Stomach (tissue), 19 donors: ENCODE measurements at places on chromosomes 13 and 19. TPM values are rescaled to one million over a fixed set of nuclear protein-coding genes. Genes with fewer than 3 reads are reported as not detected.

BST2 gene
- 32.7 TPM for total RNA-seq

PCDH8 gene
- total RNA-seq, result not detected

NPAS1 gene
- total RNA-seq, result 2.3 TPM

LILRB2 gene
- not detected for total RNA-seq

RASL11A gene
- total RNA-seq, result 9.4 TPM

OR10H2 gene
- not detected for total RNA-seq

HSH2D gene
- total RNA-seq, result 13.5 TPM

ZNF772 gene
- total RNA-seq, result 8.5 TPM

LIG1 gene
- total RNA-seq, result 16.0 TPM

COMP gene
- total RNA-seq, result not detected

MISP gene
- total RNA-seq, result 29.6 TPM

ZNF554 gene
- total RNA-seq, result 15.9 TPM

VSTM1 gene
- not detected for total RNA-seq

ATF5 gene
- 5.8 TPM for total RNA-seq

MAMSTR gene
- 0.55 TPM for total RNA-seq

POU2F2 gene
- 0.89 TPM for total RNA-seq

UTP14C gene
- 12.5 TPM for total RNA-seq

GJA3 gene
- not detected for total RNA-seq

TRPC4 gene
- not detected for total RNA-seq

PROSER1 gene
- 27.5 TPM for total RNA-seq

APOC4 gene
- not detected for total RNA-seq

CCNA1 gene
- total RNA-seq, result not detected

BEST2 gene
- total RNA-seq, result not detected

PRR20D gene
- not detected for total RNA-seq

SHISA7 gene
- not detected for total RNA-seq

IL27RA gene
- total RNA-seq, result not detected

DMKN gene
- total RNA-seq, result 6.4 TPM

MEDAG gene
- 15.4 TPM for total RNA-seq

PSG4 gene
- not detected for total RNA-seq

TICAM1 gene
- total RNA-seq, result 2.3 TPM

ZNF667 gene
- total RNA-seq, result 7.9 TPM

CGB2 gene
- not detected for total RNA-seq

OR7C1 gene
- not detected for total RNA-seq
